ENCODE measurements at places on chromosomes 12 and 14.

- DNase-seq = no peak
These were observed 128.8 kb downstream of the NDUFA12 start for GRCh38 chr12:94874518-94875302.

DNA sequence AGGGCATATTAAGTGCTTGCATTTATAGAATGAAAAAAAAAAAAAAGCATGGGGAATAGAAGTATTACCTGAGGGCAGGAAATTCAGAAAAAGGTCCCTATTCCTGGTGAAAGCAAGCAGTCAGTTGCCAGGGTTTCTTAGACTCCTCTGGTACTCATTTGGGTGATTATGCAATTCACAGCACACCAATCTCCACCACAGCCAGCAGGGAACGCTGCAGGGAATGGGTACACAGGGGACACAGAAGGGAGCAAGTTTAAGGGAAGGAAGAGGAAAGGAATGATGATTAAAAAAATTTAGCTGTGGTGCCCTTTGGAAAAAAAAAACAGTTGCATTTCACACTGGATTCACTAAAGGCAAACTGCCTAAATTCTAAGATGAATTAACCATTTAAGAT, 14.2 kb downstream of the BLTP3B start:
- no peak for DNase-seq

DNA sequence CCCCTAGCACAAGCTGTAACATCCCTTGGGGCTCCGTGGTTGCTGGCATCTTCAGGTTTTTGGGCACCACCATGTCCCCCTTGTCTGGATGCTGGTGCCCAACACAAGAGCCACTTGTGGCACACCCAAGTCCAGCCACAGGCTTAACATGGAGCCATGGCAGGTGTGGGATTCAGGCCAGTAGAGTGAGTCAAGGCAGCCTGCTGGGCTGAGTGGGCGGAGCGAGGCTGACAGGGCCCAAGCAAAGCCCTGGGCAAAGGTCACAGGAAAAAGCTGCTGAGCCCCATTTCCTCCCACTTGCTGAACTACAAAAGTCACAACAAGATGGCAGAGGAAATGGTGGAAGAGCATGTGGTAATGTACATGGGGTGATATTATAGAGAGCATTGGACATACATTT, 950.7 kb upstream of the FLRT2 start:
- no peak for DNase-seq

DNA sequence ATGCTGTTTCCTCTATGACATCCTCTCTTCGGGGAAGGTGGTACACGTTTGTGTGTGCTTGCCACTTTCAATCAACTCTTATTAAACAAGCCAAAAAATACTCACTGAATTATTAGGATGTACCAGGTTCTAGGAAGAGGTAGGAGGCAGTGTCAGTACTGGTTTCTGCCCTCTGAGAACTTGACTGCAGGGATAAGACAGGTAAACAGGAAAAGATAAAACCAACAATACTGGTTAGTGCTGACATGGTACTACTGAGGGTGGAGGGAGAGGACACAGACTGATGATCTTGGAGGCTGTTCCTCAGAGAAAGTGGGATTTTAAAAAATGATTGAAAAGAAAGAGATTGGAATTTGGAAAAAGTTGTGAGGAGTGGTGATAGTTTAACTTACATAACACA, 295.2 kb upstream of the PWP1 start:
- DNase-seq = no peak

GRCh38 chr12:51847643-51848325, 734 bp downstream of the FIGNL2 start:
- DNase-seq = no peak

- no peak for DNase-seq
These were observed 165.8 kb downstream of the TMTC2 start for GRCh38 chr12:82852529-82852928.

DNA sequence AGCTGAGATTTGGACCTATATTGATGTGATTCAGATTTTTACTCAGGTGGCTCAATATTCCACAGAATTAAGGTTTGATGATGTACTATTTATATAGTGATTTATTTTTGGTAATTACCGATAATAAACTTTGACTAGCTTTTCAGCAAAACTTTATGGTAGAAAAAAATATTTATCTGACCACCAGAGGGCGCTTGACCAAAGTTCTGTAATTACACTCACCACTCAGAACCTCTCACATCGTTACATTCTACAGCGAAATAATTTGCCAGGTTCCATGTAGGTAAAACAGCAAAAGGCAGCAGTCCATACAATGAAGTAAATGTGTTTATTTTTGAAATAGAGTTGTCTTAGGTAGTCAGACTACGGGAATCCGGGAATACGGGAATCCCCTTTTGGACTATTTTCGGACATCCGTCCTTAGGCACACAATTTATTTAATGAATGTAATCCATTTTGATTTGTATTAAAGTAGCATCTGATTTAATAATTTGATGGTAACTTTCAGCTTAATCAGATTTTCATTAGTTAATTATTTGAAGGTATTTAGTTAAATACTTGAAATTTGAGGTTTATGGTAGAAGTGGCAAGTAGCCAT, 143.0 kb upstream of the DDHD1 start:
- DNase-seq = no peak

- no peak for DNase-seq
These were observed 21.6 kb downstream of the PYM1 start for GRCh38 chr12:55906056-55906455.

- DNase-seq = no peak
These were observed 388.8 kb upstream of the USP15 start for GRCh38 chr12:61871485-61871810.

DNA sequence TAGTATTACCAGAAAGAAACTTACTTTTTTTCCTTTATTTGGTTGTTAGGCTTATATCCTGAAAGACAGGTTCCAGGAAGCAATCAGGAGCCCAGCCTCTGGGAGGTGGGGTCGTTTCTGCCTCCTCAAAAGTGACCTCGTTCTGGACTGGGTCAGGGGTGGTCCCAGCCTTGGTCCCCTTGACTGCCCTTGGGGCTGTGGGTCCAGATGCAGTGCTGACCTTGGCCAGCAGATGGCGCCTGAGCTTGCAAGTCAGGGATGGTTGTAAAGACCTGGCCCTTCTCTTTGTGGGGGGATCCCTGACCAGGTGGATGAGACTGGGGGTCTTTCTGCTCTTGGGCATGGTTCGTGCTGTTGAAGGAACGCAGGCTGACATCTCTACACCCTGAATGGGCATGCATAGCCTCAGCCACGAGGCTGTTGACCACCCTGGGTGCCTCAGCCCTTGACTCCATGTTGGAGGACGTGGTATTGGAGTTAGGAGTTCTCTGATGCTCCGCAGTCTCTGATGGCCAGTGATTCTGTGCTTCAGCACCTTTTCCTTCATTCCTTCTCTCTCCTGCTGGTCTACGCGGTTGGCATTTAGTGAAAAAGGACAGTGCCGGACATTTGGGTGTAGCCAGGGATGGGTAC, 62.4 kb downstream of the ADCK1 start:
- peak; percentile 34 for DNase-seq

DNA sequence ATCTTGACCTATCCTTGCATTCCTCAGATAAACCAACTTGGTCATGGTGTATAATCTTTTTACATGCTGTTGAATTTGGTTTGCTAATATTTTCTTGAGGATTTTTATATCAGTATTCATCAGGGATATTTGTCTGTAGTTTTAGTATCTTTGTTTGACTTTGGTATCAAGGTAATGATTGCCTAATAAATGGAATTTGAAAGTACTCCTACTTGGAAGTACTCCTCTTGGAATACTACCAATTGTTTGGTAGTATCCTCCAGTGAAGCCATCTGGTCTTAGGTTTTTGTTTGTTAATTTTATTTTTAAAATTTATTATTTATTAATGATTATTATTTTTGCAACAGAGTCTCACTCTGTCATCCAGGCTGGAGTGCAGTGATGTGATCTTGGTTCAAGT, 85.0 kb downstream of the ATF7IP start:
- DNase-seq = no peak

DNA sequence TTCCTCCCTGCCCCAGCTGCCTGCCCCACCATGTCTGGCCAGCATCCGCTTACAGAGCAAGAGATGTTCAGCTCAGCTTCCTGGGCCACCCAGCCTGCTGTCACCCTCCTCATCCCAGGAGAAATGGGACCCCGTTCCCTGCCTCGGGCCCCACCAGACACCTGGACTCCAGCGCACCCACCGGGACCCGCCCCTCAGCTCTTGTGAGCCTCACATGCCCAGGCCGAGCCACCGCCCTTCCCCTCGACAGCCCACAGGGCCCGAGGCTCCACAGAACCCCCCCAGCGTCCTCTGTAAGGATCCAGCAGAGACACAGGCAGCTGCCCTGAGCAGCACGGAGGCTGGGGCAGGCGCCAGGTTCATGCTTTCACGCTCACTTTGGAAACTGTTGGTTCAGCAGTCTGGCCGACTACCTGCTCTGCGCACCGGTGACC, 18.4 kb upstream of the C14orf180 start:
- no peak for DNase-seq

DNA sequence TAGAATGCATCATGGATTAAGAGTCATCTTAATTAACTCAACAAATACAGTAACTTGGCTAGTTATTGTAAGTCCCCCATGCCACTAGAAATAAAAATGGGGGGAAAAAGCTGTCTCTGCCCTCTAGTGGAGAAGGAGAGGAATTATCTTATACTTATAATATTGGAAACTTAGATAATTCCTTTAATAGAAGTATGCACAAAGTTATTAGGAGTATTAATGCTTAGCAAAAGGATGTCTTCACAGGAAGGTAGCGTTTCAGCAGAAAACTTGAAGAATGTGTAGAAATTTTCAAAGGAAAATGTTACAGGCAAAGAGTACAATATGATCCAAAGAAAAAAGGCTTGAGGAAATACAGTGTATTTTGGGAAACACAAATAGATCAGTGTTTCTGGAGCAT, 19.8 kb downstream of the OR5AU1 start:
- no peak for DNase-seq

- no peak for DNase-seq
These were observed 3.2 kb upstream of the CLEC9A start for GRCh38 chr12:10027311-10027710.

DNA sequence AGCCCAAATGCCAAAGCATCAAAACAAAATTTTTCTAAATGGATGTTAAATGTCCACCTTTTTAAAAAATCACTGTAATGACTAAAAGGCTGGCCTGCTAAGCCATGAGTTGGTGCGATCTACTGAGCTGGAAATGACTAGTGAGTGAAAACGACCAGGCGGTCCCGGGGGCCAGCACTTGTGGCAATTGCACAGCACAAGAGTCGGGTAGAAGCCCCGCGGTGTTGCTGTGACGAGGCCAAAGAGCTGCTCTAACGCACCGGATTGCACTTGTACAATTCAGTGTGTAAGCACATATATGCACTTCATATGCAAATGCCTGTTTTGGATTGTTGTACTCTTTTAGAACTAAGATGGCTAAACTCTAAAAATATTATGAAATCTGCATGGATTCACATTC, 64.1 kb upstream of the DYNC1H1 start:
- no peak for DNase-seq

DNA sequence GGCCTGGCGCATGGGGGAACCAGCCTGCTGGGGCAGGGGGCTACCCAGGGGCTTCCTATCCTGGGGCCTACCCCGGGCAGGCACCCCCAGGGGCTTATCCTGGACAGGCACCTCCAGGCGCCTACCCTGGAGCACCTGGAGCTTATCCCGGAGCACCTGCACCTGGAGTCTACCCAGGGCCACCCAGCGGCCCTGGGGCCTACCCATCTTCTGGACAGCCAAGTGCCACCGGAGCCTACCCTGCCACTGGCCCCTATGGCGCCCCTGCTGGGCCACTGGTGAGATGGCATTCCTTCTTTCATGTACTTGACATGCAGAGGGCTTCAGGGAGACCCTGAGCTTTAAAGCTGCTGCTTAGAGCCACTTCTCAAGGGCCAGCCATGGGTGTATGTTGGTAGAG, 9.0 kb downstream of the LGALS3 start:
- no peak for DNase-seq

DNA sequence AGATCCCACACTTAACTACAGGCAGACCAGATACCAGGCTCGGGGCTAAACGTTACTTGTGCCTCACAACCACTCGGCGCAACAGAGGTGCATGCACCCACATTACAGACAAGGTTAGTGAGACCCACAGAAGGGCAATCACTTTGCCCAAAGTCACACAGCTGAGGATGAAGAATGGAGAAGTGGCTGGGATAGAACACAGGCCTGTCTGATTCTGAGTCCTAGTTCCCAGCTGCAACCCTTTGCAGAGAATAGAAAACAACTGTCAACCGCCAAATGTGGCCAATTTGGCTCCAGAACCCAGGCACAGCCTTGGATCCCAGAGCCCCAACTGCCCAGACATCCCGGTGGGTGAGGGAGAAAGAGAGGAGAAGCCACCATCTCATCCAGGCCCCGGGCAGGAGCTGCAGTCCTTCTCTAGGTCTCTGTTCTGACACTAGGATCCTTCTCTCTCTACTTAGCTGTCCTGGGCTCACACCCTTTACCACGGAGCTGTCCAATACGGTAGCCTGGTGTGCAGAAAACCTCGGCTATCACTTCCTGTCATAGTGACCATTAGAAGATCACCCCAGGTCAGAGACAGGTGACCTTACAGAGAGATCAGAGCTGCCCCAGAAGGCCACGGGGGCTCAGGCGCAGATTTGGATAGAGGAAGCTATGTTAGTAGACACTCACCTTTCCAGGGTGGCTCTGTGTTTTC, 59.1 kb downstream of the FAM222A start:
- DNase-seq = no peak

- no peak for DNase-seq
These were observed 113.6 kb downstream of the SYNE2 start for GRCh38 chr14:63966407-63966806.

DNA sequence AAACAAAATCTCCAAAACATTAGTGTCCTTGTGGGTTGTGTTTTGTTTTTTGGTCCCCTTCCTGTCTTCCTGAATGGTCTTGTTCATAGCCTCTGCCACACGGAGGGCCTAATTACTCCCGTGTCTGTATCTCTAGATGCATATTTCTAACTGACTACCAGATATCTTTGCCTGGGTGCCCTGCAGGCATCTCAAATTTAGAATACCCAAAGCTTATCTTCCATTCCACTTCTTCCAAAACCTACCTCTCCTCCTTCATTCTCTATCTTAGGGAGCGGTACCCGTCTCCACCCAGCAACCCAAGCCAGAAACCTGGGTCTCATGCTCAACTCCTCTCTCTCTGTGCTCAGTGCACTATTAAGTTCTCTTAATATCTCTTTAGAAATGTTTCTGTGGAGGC, 10.9 kb upstream of the METAP2 start:
- no peak for DNase-seq

- no peak for DNase-seq
These were observed 23.8 kb downstream of the CFAP251 start for GRCh38 chr12:121942145-121942718.

GRCh38 chr12:117686911-117687377, 281.8 kb downstream of the KSR2 start:
- no peak for DNase-seq

DNA sequence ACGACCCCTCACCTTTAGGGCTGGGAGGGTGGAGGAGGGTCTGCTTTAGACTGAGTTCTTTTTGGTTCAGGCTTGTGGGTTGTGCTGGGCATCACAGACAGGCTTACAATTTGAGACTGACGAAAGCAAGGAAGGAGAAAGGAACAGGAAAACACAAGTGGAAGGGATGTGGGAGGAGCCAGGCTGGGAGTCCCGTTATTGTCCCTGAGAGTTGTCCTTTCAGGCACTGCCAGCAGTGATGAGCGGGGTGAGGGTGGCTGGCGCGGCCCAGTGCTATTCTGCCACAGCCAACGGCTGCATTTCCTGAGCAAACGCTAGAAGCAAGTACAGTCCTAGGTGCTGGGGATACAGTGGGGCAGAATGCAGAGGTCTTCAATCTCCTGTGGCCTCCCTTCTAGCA, 29.2 kb upstream of the TSPAN9 start:
- DNase-seq = no peak
